Panc1 (cell line): ENCODE measurements at places on chromosomes 3 and 15. TPM values are rescaled to one million over a fixed set of nuclear protein-coding genes. Genes with fewer than 3 reads are reported as not detected.

Gene ATP13A5
- not detected for total RNA-seq

Gene ANKRD63
- 0.72 TPM for total RNA-seq

Gene TPRG1
- not detected for total RNA-seq

Gene PYGO1
- total RNA-seq, result 2.4 TPM

GRCh38 chr3:122926322-122926721 is 101.2 kb downstream of the SEMA5B start:
- no peak for DNase-seq
- H3K36me3 ChIP-seq, result no peaks in the 10 kb centered on the region
- H3K4me3 ChIP-seq, result no peak overlapping the region
- H3K27ac ChIP-seq, result no peak overlapping the region
- peaks cover 2% of the 10 kb centered on the region; the same call in 1 of the 2 replicates for H3K4me1 ChIP-seq
- peaks cover 28% of the 10 kb centered on the region for H3K27me3 ChIP-seq

GRCh38 chr15:101542306-101543025 is 53.0 kb upstream of the PCSK6 start:
- H3K4me1 ChIP-seq, result no peaks in the 10 kb centered on the region
- H3K27me3 ChIP-seq, result peaks cover 16% of the 10 kb centered on the region
- H3K36me3 ChIP-seq, result no peaks in the 10 kb centered on the region

Gene HYKK
- 19.8 TPM for total RNA-seq

GRCh38 chr3:46127503-46127902 is 80.6 kb downstream of the CCR1 start:
- H3K4me1 ChIP-seq, result no peaks in the 10 kb centered on the region
- H3K27ac ChIP-seq, result no peak overlapping the region
- no peaks in the 10 kb centered on the region for H3K36me3 ChIP-seq
- no peak overlapping the region for H3K4me3 ChIP-seq

DNA sequence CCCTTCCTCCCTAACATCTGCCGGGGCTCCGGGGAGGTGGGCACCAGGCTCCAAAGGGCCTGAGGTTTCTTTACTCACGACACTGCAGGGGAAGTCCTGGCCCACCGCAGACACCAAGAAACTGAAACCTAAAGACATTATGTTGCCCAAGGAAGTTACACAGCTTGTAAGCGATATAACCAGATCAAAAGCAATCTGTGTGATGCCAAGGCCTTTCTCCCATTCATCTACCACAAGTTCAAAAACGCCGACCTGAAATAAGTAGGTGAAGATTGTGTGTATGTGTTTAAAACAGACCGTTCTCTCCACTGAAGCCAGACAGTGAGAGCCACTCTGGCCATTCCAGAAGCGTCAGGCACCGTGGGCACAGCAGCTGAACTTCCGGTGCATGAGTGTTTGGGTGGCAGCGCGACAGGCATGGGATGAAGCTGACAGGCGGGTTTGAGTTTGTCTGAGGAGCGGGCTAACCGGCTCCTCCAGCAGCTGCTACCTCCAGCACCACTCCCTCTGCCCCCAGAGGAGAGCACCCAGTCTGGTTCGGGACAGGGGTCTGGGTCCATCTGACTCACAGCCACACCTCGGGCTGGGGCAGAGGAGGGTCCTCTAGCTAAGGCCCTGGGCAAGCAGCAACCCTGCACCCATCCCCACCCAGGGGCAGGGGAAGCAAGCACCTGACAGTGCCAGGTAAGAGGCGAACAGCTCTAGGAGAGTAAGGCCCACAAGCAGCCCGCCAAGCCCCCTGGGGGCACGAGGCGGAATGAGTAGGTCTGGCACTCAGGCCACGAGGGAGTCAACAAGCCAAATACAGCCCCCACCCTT is 1.3 kb downstream of the TNK2 start:
- H3K4me1 ChIP-seq, result peaks cover 56% of the 10 kb centered on the region
- H3K4me3 ChIP-seq, result peak overlapping the region; percentile 52
- H3K27me3 ChIP-seq, result no peaks in the 10 kb centered on the region
- peak overlapping the region; percentile 71 for H3K27ac ChIP-seq
- H3K36me3 ChIP-seq, result no peaks in the 10 kb centered on the region

Gene PGBD4
- 2.3 TPM for total RNA-seq

GRCh38 chr15:85457392-85457968 is 77.1 kb downstream of the AKAP13 start:
- no peaks in the 10 kb centered on the region for H3K36me3 ChIP-seq
- H3K4me1 ChIP-seq, result peaks cover 28% of the 10 kb centered on the region
- no peaks in the 10 kb centered on the region for H3K27me3 ChIP-seq
- H3K4me3 ChIP-seq, result no peak overlapping the region
- DNase-seq, result no peak

Gene CCRL2
- not detected for total RNA-seq

Gene CHCHD4
- 13.8 TPM for total RNA-seq
